ENCODE measurements at places on chromosomes 3 and 15. TPM values are rescaled to one million over a fixed set of nuclear protein-coding genes. Genes with fewer than 3 reads are reported as not detected.

GRCh38 chr3:189512039-189512438, 119.2 kb upstream of the TP63 start:
- no peak for DNase-seq

The NANOGP8 gene
- total RNA-seq = not detected

The EPHA3 gene
- total RNA-seq = 3.5 TPM

The NFKBIZ gene
- 12.9 TPM for total RNA-seq

The KCNAB1 gene
- 3.0 TPM for total RNA-seq
